ENCODE measurements at places on chromosomes 5 and 9.

DNA sequence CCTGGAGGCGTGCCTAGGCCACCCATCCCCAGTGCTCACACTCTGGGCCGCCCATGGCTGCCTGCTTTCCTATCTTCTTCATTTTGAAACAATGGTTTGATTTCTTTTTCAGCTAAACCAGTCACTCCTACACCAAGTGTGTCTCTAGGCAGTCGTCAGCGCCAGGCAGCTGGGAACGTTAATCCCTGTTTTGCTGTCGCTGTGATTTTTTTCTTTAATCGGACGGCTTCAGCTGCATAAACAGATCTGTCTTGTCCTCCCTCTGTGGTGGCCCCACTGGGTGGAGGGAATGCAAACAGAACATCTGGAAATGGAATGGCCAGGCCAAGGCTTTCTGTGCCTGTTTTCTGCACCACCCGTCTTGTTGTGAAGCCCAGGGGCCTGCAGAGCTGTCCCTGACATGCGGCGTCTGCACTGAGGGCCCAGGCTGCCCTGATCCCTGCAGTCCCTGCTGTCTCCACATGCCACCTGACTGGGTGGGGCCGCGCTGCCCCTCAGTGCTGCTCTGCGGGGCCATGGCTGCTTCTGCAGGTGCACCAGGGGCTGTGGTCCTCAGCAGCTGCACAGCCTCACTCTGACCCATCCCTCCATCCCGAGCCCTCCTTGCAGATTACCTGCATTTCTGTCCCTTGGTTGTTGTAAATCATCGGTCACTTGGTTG, 51.5 kb downstream of the WNK2 start:
- DNase-seq: no peak

DNA sequence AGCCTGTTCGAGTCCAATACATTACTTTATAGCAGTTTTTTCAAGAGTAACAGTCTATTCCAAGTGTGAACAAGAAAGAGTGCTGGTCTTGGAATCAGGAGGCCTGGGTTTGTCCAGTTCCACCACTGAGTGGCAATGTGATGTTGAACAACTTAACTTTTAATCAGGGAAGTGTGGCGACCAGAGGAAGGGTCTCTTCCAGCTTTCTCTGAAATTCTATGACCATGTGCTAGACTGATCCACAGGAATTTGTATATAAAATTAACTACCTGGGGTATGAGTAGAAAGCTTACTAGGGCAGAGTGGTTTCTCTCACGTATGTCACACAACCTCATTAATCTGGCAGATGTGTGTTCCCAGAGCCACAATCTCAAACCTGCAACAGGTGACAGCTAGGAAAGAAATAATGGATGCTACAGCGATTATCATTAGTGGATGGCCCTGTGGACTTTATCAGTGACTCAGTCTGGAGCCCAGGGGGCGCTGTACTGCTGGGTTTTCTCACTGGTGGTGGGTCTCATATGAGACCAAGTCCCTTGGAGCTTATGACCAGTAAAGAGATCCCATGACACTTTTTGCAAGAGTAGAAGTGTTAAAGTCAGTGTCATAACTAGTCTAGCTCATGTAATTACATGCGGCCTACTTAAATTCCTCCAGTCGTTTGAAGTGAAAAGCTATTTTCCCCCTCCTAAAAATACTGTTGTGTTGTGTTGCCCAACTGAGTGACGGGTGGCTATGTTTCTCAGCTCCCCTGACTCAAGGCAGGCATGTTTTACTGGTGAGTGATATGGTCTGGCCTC, 116.5 kb downstream of the GDNF start:
- DNase-seq: peak; percentile 23

- no peak for DNase-seq
These were observed 545.9 kb upstream of the PTPRD start for GRCh38 chr9:11158676-11159075.

GRCh38 chr9:6356441-6356840, 28.3 kb downstream of the TPD52L3 start:
- DNase-seq: no peak

DNA sequence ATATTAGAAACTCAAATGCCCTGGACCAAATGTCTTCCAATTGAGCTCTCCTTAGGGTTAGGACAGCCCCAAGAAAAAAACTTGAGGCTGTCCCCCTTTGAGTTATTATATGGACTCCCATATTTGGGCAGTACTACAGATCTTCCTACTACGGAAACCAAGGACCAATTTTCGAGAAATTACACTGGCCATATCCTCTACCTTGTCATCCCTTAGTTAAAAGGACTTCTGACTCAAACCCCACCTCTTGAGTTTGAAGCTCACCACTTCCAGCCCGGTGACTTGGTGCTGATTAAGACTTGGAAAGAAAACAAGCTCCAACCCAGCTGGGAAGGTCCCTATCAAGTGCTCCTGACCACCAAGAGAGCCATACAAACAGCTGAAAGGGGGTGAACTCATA, 497.0 kb upstream of the GRAMD2B start:
- DNase-seq: no peak

- DNase-seq: no peak
These were observed 14.1 kb downstream of the CSF2 start for GRCh38 chr5:132087661-132088060.

DNA sequence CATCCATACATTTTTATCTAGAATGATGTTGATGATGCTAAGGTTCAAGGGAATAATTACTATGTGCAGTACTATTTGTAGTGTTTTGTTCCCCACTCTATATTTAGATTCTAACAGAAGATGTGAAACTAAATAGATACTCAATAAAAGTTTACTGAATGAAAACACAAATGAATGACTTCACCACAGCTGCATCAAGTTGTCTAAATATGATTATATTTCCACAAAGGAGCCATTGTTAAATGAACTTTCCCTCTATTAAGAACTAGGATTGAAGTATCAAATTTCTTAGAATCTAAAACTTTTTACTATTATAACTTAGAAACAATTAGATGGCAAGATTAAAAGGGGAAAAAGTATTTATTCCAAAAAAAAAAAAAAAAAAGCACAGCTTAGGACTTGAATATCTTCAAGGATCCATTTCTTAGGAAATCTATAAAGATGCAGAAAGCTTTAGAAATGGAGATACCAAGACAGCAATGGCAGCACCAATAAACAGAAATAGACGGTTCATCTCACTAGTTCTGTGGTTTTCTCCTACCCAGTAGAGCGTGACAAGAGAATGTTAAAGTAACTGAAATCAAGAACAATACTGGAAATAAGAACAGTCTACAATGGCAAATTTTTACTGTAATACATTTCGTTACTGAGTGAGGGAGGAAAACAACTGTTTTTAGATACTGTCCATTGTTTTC, 347.6 kb downstream of the EBF1 start:
- no peak for DNase-seq

DNA sequence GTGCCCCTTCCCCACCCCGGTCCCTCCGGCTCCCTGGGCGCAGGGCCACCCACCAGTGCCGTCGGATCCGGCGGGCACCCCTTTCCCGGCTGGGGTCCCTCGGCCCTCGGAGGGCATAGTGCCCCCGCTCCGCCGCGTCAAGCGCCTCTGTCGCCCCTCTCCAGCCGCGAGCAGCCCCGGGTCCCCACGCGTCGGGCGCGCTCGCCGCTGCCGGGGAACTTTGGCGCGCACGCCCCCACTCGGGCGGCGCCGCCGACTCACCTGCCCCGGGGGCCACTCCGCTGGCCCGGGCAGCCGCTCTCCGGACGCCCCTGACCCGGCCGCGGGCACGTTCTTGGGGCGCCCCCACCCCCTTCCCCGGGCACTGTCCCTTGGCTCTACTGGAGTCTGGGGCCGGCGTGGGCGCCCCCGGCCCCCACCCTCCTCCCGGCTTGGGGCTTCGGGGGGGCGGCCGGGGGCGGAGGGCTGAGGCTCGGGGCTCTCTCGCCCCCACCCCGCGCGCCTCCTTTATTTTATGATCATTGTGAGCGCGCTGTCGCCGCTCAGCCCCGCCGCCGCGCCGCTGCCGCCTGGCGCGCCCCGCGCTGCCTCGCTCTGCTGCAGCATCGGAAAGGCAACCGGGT, 1.1 kb upstream of the FAM78A start:
- peak; percentile 15 for DNase-seq

DNA sequence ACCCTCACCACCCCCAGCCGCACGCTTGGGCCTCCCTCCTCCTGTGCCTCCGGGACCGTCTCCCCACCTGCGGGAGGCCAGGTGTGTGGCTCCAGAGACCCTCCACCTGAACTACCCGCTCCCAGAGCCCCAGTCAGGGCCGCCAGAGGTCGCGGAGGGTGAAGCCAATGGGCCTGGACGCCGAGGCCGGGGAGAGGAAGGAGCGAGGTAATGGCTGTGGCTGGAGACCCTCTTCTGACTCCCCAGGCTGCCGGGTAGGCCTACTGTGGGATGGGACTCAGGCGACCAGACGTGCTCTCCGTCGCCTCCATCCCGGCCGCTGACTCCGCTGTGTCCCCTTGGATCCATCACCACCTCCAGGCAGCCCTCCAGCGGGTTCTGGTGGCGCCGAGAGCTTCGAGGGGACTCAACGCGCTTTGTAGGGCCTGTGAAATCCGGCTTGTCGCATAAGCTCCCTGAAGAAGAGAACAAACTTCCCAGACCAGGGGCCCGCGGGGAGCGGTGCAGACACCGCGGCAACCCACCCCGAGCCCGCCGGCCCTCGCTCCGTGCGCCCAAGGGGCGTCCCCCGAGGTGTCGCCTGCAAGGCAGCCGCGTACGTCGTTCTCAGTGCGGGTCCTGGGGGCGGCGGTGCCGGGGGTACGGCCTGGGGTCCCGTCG, 12.6 kb downstream of the IRX2 start:
- no peak for DNase-seq

DNA sequence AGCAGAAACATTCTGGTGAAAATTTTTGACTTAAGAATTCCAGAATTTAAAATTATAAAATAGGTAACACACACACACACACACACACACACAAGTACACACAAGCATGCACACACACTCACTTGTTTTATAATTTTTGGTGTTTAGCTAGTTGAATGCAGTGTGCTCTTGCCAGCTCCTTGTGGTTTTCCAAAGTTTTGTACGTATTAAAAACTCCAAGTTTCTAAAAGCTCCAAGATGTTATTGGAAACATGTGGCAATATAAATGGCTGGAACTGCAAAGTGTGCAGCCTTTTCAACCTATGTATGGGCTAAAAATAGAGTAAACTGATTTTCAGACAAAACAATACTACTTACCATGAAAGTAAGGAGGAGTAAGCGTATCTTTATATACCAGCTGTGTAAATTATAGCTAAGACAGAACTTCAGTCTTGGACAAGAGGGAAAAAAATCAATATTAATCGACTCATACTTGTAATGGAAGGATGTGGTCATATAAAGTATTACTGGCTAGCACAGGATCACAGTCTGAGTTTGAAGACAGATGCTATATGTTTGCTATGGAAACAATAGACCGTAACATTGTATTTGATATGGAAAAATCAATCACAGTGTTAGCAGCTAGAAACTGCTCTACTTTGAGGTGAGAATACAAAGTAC, 727.1 kb upstream of the GRAMD2B start:
- no peak for DNase-seq

- DNase-seq: no peak
These were observed 561.6 kb downstream of the PRR16 start for GRCh38 chr5:121025671-121026070.

GRCh38 chr9:134663753-134664415, 22.3 kb downstream of the COL5A1 start:
- DNase-seq: no peak

DNA sequence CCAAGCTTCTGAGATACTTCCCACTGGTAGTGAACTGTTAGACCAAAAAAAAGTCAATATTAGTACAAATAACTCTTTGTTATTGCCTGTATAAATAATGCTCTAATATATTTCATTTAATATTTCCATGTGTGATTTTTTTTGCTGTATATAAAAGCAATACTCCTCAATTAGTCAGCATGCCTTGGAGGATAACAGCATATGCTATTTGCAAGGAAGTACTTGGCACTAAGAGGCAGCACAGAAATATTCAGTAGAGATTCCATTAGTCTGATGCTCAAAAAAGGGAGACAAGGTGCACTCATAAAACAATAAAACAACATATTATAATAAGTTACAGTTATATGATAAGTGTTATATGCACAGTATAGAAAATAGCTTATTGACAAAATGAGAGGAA, 296.6 kb upstream of the MPDZ start:
- no peak for DNase-seq

DNA sequence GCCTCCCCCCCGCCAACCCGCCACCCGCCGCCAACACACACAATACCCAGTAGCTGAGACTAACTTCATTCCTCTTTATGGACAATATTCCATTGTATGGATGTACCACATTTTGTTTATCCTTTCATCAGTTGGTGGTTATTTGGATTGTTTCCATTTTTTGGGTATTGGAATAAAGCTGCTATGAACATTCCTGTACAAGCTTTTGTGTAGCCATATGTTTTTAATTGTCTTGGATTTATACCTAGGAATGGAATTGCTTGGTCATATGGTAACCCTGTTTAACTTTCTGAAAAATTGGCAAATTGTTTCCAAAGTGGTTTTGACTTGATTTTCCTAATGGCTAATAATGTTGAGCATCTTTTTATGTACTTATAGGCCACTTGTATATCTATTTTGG, 4.9 kb upstream of the UBTD2 start:
- DNase-seq: no peak

GRCh38 chr9:101536938-101537337, 3.3 kb downstream of the RNF20 start:
- no peak for DNase-seq

- no peak for DNase-seq
These were observed 145.6 kb downstream of the FSTL4 start for GRCh38 chr5:133466556-133467334.
